ENCODE measurements at places on chromosomes 11 and 22. TPM values are rescaled to one million over a fixed set of nuclear protein-coding genes. Genes with fewer than 3 reads are reported as not detected.

DNA sequence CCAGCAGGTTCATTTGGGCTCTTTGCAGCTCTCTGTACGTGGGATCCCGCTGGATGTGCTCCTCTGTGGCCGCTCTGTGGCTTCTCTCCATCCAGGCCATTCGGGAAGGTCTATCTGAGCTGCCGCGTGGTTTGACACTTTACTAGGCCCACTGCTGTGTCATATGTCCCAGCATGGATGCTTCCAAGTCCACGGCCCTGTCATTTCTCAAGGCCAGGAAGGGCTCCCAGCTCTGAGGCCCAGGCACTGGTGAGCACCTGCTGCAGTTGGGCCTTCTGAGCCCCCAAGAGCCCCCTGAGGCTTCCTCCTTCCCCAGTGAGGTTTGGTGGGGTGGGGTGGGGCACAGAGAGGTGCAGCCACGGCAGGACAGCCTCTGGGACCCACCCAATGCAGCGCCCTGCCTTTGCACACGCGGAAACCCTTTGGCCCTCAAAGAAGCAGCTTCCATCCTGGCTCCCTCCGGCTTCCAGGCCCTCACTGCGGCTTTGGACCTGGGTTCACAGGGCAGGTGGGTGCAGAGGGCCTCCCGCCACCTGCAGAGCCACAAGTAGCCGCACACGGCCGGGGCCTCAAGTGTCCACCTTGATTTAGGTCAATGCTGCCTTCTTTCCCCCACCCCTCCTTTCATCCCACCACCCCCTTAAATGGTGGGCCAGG lies 44.5 kb upstream of the FGF3 start:
- ATAC-seq, result no peak

DNA sequence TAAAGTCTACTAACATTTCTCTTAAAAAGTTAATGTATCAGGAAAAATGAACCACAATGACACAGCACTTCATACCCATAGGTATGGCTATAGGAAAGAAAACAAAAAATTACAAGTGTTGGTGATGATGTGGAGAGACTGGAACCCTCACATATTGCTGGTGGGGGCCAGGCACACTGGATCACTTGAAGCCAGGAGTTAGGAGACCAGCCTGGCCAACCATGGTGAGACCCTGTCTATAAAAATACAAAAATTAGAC lies 26.7 kb downstream of the TCF20 start:
- no peak for ATAC-seq

LARGE1 gene
- total RNA-seq, result 21.9 TPM

PGR gene
- 4.1 TPM for total RNA-seq

OR6T1 gene
- total RNA-seq, result 0.18 TPM

- ATAC-seq, result peak; percentile 5
Measured at GRCh38 chr11:125165111-125165842, 726 bp downstream of the PKNOX2 start.

- peak; percentile 63 for ATAC-seq
Measured at GRCh38 chr11:101127197-101127698, 2.4 kb downstream of the PGR start.

CTNND1 gene
- total RNA-seq, result 83.5 TPM

PANX3 gene
- not detected for total RNA-seq

OR8A1 gene
- total RNA-seq, result 0.04 TPM

VSIG2 gene
- total RNA-seq, result 1.2 TPM

DNA sequence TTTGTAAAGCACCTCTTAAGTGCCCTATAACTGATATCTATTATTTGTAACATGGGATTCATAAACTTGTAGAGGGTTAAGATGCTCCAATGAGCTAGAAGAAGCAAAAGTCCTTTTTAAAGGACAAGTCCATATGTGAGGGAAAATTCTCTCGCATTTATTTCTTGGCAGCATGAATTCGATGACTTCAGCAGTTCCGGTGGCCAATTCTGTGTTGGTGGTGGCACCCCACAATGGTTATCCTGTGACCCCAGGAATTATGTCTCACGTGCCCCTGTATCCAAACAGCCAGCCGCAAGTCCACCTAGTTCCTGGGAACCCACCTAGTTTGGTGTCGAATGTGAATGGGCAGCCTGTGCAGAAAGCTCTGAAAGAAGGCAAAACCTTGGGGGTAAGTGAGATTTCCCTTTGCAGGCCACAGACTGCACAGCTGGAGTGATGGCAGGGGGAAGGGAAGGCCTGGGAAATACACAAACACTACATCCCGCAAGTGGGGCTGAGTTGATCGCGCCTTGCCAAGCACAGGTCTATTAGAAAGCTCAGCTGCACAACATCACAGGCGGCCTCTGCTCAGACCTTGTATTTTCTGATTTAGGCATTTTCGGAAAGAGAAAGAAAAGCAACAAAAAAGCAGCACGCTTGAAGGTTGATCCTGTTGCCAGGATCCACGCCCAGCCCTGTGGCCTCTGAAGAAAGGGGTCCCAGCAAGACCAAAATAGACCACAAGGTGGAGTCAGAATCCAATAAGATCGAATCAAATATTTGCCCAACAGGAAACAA lies 1.5 kb downstream of the MS4A8 start:
- no peak for ATAC-seq

FOLR2 gene
- total RNA-seq, result not detected

Data from motor neuron (in vitro differentiated cells).